Right lobe of liver (tissue), 6 donors: ENCODE measurements at places on chromosomes 16 and 17. TPM values are rescaled to one million over a fixed set of nuclear protein-coding genes. Genes with fewer than 3 reads are reported as not detected.

Gene DCAF7
- 31.0 TPM for total RNA-seq

Gene HIGD1B
- not detected for total RNA-seq

Gene C17orf107
- 3.9 TPM for total RNA-seq

Gene PLEKHG4
- total RNA-seq, result 0.53 TPM
